MV-4-11 (cell line): ENCODE measurements at places on chromosomes 16 and 17.

- DNase-seq, result no peak
Measured at GRCh38 chr17:3968886-3969524, 4.8 kb upstream of the ATP2A3 start.

DNA sequence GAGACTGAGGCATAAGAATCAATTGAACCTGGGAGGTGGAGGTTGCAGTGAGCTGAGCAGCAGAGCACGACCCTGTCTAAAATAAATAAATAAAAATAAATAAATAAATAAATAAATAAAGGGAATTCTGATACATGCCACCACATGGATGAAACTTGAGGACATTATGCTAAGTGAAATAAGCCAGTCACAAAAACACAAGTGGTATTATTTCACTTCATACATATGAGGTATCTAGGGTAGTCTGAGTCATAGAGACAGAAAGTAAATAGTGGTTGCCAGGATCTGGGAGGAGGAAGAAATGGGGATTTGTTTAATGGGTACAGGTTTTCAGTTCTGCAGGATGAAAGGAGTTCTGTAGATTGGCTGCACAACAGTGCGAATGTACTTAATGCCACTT lies 16.3 kb downstream of the PIPOX start:
- peak; percentile 67 for DNase-seq

GRCh38 chr17:9166788-9167187 lies 145.5 kb downstream of the NTN1 start:
- no peak for DNase-seq

DNA sequence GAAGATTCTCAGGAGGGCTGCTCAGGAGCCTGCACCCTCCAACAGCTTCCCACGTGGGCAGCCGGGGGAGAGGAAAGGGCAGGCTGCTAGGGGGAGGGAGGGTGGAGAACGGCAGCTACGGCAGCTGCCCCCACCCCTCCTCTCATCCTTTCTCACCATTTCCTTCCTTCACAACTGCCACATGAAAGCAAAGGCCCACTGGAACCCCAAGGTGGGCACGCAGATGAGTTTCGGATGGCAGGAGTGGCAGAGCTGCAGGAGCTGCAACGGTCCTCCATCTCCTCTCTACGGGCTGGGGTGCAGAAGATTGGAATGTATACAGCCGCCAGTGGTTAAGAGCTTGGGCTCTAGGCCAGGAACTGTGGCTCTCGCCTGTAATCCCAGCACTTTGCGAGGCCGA lies 77.7 kb downstream of the GAS7 start:
- DNase-seq, result no peak

DNA sequence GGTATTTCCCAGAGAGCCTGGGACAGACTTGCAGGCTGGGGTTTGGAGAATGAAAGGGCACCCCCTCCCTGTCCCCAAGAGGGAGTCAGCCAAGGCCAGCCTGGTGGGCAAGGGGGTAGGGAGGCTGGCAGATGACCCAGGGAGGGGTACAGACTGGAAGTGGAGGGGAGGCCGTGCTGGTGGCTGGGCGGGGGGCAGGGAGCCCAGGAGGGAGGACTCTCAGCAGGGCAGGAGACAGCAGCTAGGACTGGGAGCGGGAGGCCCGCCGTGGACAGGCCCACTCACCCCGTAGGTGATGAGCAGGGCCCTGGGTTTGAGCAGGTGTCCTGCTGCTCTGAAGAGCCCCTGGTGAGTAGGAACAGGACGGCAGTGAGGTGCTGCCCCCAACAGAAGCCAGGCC lies 1.1 kb downstream of the METTL26 start:
- no peak for DNase-seq

GRCh38 chr17:68033636-68034451 lies 1.7 kb upstream of the KPNA2 start:
- no peak for DNase-seq

- peak; percentile 16 for DNase-seq
Measured at GRCh38 chr16:47713225-47713595, 252.1 kb downstream of the PHKB start.

DNA sequence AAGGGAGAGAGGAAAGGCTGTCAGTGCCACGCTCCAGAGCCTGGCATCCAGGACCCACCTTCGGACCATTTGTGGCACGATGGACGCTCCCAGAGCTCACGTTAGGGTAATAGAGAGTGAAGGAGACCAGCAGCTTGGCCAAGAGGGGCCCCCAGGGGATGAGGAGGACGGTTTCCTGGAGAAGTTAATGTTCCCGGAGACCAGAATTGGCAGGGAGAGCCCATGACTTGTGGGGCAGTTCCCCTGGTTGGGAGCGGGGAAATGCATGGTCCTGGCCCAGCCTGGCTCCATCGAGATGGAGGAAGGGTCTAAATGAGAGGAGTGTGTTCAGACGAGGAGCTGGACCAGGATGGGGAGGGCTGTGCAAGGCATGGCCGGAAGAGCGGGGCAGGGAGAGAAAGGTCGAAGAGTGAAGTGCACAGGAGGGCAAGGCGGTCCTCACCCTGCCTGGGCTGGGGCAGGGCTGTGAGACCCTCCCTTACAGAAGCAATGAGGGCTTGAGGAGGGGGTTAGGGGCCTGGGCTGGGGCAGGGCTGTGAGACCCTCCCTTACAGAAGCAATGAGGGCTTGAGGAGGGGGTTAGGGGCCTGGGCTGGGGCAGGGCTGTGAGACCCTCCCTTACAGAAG lies 2.9 kb upstream of the HIC1 start:
- DNase-seq, result no peak

GRCh38 chr17:6780001-6780400 lies 4.0 kb downstream of the FBXO39 start:
- no peak for DNase-seq

GRCh38 chr17:79654350-79654959 lies 43.6 kb upstream of the RBFOX3 start:
- no peak for DNase-seq

GRCh38 chr17:35969558-35970380 lies 11.5 kb downstream of the CCL16 start:
- peak; percentile 76 for DNase-seq

DNA sequence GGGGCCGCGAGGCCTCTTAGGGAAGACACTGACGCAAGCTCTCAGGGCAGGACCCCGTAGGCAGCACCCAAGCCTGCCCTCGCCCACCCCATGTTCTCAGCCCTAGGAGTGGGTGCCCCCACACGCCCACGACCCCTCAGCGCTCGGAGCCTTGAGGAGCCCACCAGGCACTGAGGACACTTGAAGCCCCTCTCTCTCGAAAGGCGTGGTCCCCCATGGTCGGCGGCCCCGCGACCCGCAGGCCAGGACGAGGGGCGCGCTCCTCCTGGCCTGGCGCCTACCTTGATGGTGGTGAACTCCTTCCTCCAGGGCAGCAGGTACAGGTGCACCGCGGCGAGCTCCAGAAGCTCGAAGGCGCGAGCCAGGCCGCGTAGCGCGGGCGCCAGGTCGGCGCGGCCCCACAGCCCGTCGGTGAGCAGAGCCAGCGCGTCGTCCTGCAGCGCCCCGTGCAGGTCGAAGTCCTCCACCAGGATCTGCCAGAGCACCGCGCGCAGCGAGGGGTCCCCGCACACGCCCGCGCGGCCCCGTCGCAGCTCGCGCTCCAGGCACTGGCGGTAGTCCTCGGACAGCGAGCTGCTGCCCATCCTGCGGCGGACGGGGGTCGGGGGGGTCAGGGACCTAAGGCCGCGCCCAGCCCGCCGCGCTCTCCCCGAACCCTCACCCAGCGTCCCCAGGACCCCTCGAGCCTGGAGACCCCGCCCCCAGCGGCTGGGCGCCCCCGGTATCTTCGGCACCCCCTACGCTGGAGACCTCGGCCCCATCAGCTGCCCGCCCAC lies 668 bp downstream of the SPATA2L start:
- DNase-seq, result peak; percentile 32

GRCh38 chr17:14070344-14070984 lies 1.2 kb downstream of the COX10 start:
- no peak for DNase-seq

DNA sequence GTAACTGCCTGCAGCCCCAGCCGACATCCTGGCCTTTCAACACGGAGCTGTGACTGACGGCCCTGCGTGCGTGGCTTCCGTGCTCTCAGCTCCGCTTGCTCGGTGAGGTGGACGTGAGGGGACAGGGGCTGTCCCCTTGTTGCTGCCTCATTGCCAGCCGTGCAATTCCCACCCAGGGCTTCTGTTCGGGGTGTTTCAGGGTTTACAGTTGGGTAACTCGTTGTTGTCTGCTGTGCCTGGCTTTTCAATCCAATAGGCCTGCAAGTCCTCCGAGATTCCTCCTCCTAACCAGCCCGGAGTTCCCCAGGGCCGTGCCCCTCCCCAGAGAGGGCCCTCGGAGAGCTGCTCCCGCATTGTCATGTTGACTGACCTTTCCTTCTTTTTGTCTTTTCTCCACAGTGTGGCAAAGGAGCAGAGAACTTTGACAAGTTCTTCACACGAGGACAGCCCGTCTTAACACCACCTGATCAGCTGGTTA lies 31.4 kb upstream of the CACNG5 start:
- no peak for DNase-seq

DNA sequence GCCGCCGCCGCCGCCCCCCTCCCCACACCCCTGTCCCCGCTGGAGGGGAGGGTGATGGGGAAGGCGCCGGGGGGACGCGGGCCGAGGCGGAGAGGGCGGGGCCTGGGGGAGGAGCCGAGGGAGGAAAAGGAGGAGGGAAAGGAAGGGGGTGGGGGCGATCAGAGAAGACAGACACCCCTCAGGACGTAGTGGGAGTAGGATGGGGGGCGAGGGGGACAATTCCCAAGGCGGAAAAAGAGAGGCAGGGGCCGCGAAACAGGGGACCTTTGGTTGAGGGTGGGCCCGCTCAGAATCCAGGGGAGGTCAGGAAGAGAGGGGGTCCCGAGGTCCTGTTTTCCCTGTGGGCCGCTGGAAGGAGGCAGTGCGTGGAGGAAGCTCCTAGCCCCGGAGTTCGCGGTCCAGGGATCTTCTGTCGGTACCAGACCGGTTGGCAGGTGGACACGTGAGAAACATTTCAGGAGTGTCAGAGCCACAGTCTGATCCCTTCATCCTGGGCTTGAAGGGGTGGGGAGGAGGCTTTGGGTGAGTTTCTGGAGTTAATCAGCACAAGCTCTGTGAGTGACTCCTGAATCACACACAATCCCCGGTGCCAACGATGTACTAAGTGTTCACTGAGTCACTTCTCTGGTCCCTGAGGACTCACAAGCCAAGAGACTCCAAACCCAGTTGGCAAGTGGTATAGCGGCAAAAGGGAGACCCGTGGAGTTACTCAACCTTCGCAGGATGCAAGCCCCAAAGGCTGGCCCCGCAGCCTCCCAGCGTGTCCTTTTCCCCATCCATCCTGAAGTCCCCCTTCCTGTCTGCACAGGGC lies at the start of gene XYLT1:
Gene XYLT1 (minus strand): TSS at position 53 of the 811 bp plus-strand sequence. CDS start 164 bp downstream, outside the sequence.
- peak; percentile 40 for DNase-seq

GRCh38 chr16:57788252-57788841 lies 13.9 kb downstream of the KIFC3 start:
- no peak for DNase-seq
